ENCODE measurements at places on chromosomes 1 and 21.

- no peak for DNase-seq
Measured at GRCh38 chr1:63198871-63199394, 123.4 kb upstream of the FOXD3 start.

DNA sequence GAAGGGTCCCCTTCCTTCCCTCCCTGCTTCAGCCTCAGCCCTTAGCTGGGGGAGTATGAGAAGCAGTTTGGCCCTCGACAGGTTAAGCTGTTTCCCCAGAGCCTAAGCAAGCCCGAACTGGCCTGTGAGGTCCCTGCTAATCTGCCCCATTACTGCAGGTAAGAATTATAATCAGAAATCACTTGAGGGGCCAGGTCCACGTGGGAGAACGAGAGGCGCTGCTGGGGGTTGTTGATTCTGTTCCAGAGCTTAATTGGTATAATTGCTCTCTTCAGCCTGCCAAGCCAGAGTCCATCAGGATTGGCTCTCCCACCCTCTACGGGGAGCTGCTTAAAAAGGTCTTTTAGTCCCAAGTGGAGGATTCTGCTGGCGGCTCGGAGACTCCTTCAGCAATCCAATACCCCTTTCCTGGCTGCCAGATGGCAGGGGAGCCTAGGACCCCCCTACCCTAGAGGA lies 70.8 kb downstream of the UBE2T start:
- peak; percentile 98 for DNase-seq

DNA sequence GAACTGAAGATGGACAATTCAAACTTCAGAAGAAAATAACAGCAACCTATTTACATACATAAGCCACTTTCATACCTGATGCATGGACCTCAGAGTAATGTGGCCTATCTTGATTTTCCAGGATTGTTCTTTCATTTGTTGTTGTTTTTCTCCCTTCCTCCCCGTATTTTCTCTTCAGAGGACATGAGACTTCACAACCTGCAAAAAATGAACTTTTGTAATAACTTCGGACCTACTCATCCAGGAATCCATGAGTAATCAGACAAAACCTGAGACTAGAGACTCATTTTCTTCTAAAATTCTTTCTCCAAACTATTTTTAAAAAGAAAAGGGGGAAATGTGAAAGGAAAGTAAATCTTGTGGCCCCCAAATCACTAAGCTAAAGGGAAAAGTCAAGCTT lies 17.6 kb upstream of the PLA2G5 start:
- DNase-seq: no peak

- no peak for DNase-seq
Measured at GRCh38 chr1:62109124-62109523, 85.5 kb upstream of the L1TD1 start.

DNA sequence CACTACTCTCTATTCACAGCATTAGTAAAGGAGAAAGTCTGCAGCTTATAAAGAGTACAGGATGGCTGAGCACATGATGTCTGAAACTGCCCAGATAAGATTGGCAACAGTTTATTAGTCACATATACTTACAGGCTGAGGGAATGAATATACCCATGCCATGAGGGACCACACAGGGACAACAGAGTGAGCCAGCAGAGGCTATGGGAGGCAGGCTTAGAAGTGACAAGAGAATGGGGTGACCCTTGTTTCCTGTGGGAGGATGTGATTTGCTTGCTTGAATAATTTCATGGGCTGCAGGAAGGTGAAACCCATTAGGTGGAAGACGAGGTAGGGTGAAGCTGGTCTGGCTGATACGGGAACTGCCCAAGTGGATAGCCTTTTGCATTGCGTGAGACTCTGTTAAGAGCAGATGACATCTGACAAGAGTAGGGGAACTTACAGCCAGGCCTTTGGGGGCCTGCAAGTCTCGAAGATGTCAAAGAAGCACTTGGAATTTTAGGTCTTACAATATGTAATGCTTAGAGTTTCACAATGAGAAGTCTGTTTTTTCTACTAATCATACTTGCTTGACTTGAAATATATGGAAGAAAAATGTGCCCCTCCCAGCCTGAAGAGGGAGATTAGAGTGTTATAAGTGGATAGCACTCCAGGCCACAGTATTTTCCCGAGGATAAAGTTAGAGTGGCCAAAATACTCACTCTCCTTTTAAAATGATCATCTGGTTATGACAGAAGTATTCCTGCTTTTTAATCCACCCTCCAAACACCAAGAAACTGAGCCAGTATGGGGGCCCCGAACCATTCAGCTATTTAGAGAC lies 34.6 kb upstream of the TNFSF4 start:
- no peak for DNase-seq

DNA sequence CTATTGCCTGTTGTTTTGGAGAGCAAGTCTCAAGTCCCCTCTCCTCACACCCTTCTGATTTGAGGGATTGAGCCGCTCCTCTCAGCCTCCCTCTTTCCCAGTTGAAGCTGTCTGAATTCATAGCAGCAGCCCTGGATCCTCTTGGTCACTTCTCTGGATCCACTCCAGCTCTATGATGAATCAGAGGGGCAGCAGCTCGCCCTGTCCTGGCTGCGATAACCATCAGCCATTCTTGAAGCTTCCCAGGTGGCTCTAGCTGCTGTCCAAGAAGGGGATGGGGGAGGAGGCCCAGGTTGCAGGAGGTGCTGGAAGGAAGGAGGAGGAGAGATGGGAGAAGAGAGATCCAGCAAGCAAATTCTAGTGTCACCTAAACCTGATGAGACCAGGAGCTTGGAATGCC lies 31.3 kb downstream of the WNT4 start:
- DNase-seq: no peak

- no peak for DNase-seq
Measured at GRCh38 chr1:15412175-15412800, 2.6 kb downstream of the EFHD2 start.

DNA sequence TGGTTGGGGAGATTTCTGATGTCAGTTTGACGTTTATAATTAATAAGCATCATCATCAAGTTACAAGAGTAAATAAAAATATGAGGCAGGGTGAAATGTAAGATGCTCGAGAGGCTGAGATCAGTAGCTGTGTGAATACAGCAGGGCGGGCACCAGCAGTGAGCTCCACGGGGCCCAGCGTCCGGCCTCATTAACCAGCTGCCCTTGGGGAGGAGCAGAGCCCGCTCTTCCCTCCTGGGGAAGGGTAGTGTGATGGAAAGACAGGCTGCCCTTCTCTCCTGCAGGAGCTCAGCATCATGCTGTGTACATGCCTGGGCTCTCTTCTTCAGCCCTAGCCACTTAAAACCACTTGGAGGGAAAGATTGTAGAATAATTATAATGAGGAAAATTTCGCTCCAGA lies 23.4 kb downstream of the PDE9A start:
- no peak for DNase-seq

DNA sequence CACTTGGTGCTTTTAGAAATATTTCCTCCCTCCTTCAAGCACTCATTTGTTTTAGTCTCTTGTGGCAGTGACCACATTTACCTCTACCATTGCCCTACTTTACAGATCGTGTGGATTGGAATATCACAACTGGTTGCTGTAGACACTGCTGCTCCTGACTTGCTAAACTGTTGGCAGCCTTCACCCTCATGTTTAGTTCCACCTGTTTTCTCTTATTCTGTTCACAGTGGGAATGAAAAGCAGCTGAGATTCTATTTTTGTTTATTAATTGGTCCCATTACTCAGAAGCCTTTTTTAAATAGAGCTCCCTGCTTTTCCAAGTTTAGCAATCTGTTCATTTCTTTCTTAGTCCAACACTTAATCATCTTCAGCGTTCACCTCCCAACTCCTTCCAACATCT lies 308.9 kb downstream of the RWDD3 start:
- DNase-seq: no peak

- peak; percentile 56 for DNase-seq
Measured at GRCh38 chr1:7640920-7641585, 130.0 kb upstream of the VAMP3 start.

DNA sequence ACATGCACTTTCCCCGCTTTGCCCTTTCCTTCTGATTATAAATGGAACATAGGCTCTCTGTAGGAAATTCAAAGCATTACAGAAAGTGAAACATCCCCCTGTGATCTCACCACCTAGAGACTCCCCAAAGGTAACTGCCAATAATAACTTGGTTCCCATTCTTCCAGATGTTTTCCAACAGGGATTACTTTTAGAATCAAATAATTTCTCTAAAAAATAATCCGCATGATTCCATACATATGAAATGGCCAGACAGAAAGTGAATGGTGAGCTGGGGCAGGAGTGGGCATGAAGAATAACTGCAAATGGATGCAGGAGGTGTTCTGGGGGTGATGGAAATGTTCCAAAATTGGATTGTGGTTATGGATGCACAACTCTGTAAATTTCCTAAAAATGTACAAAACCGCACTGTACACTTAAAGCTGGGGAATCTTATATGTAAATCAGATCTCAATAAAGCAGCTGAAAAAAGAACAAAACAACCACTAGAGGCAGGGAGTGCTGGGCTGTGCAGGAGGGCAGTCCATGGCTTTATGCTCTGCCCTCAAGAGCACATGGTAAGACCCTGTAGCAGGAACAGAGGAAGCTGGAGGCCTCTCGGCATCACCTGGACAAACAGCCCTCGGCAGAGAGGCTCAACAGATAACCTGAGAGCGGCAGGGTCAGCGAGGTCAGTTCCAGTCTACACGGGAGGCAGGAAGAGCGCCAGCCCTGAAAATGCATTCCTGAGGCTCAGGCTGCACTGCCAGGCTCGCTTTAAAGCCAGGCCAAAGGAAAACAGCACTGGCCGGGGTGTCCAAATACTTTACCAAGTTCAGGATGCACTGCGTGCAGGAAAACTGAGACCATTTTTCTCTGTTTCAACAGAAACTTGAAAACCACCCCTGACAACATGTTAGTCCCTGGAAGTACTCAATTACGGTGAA lies 39.7 kb downstream of the CAPZB start:
- DNase-seq: no peak

- DNase-seq: no peak
Measured at GRCh38 chr1:238596703-238597102, 706.0 kb upstream of the ZP4 start.

- DNase-seq: no peak
Measured at GRCh38 chr1:78370779-78371482, 119.8 kb upstream of the PTGFR start.

GRCh38 chr1:16174886-16175598 lies 19.2 kb upstream of the EPHA2 start:
- no peak for DNase-seq

- no peak for DNase-seq
Measured at GRCh38 chr21:40242586-40243265, 375.5 kb downstream of the PCP4 start.

DNA sequence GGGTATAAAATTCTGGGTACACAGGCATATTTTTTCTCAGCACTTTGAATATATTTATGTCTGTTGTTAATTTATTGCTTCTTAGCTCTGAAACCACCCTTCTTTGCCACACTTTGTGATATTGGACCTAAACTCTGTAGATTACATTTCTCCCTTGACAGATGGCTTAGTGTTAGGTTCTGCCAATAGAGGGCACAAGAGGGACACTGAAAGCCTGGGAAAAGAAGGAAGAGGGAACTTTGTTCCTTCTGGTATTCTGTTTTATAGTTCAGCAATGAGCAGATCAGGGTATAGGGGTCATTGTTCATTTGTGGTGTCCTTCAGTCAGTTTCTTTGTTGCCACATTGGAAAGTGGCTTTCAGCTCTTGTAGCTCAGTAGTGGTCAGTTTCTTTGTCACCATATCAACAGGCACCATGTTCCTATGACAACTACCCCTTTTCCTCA lies 423.5 kb upstream of the PROX1 start:
- no peak for DNase-seq

DNA sequence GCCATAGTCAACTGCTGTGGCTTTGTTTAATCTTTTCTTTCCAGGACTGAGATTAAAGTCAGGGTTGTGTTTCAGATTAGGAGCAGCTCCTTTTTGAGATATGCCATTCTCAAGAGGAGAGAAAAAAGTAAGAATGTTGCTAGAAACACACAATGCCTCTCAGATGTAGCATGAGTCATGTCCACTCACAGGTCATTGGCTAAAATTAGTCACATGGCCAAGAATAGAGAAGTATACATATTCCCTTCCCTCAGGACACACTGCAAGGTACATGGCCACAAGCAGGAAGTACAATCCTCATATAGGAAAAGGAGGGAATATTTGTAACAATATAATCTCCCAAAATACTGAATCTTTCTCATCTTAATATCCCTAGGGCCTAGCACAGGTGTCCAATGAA lies 141.9 kb upstream of the PTBP2 start:
- no peak for DNase-seq

DNA sequence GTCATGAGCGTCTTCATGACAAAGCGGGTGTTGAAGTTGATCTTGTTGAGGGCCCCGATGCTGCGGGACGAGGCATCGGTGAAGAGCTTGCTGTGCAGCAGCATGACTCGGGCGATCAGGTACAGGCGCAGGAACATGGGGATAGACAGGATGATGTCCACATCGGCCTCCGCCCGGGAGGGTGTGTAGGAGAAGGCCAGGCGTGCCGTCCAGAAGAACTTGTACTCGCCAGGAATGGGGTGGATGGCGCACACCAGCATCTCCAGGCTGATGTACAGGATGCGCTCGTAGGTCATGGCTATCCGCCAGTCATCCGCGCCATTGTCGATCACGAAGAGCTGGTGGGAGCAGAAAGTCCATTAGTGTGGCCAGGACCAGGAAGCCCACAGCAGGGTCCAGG lies 98.0 kb downstream of the KCNN3 start:
- no peak for DNase-seq

DNA sequence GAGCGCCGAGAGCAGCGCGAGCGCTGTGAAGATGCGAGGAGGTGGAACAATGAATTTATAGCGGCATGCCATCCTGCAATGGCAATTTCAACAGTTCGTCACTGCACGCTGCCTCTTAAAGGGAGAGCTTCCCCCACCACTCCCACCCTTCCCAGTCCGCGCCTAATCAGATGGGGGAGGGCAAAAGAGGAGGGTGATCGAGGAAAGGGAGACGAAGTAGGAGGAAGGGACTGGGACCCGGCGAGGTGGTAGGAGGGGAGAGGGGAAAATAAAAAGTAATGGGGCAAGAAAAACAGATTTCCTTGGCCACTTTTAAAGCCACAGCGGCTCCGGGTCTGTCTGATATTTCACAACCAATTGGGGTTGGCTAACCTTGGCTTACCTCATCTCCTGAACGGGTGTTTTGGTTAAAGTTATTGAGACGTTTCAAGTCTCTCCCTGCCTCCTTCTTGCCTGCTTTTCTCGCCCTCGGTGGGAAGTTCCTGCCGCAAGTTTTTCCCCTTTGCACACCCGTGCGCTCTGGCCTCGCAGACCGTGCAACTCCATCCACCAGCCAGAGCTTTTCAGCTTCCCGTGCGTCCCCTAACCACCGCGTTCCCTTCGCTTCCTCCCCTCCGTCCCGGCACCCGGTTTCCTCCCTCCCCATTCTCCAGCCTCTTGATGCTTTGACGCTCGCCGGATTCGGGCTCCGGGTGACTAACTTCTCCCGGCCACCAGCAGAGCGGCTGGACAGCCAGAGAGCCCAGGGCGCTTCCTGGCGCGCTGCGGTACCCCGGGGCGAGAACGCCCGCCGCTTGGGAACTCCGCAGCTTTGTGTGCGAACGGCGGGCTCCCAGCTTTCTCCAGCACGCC lies at the start of gene ADAMTS5:
ADAMTS5 (minus strand) TSS at position 27 of the 852 bp plus-strand sequence. CDS start 697 bp downstream, outside the sequence.
- no peak for DNase-seq

GRCh38 chr1:15760520-15761211 lies 2.1 kb downstream of the FBLIM1 start:
- no peak for DNase-seq

- DNase-seq: peak; percentile 60
Measured at GRCh38 chr1:111880881-111881837, 108.3 kb downstream of the KCND3 start.

Measured in NCI-H1417 (cell line).